Camera-type eye (tissue), 1 donor: ENCODE measurements at places on chromosomes 1 and 21. TPM values are rescaled to one million over a fixed set of nuclear protein-coding genes. Genes with fewer than 3 reads are reported as not detected.

F5 gene
- 11.3 TPM for total RNA-seq

CYP4Z1 gene
- 0.33 TPM for total RNA-seq

ETNK2 gene
- 12.7 TPM for total RNA-seq

HAO2 gene
- total RNA-seq, result not detected

FCGR2B gene
- 1.9 TPM for total RNA-seq

OR10J1 gene
- total RNA-seq, result not detected

MIXL1 gene
- not detected for total RNA-seq

GNAT2 gene
- 21.8 TPM for total RNA-seq

MROH7 gene
- 8.5 TPM for total RNA-seq

FAM151A gene
- not detected for total RNA-seq

CLDN17 gene
- not detected for total RNA-seq

GRIK1 gene
- 33.3 TPM for total RNA-seq

DPYD gene
- 31.3 TPM for total RNA-seq

COL8A2 gene
- 65.4 TPM for total RNA-seq

C4BPB gene
- 0.60 TPM for total RNA-seq

GPR3 gene
- 0.33 TPM for total RNA-seq

KRTAP21-3 gene
- total RNA-seq, result not detected

IQGAP3 gene
- total RNA-seq, result 8.4 TPM

HIPK1 gene
- total RNA-seq, result 83.2 TPM

FCRL5 gene
- total RNA-seq, result not detected

LCE2D gene
- total RNA-seq, result not detected

C1orf56 gene
- total RNA-seq, result 8.9 TPM

COL24A1 gene
- 6.9 TPM for total RNA-seq
